ENCODE measurements at places on chromosomes 5 and 9. TPM values are rescaled to one million over a fixed set of nuclear protein-coding genes. Genes with fewer than 3 reads are reported as not detected.
A peak's percentile ranks its signal among the peaks of the same experiment; 100 is the strongest.

C9orf57 gene
- total RNA-seq = not detected

IFNK gene
- not detected for total RNA-seq

TMEM215 gene
- not detected for total RNA-seq

DNA sequence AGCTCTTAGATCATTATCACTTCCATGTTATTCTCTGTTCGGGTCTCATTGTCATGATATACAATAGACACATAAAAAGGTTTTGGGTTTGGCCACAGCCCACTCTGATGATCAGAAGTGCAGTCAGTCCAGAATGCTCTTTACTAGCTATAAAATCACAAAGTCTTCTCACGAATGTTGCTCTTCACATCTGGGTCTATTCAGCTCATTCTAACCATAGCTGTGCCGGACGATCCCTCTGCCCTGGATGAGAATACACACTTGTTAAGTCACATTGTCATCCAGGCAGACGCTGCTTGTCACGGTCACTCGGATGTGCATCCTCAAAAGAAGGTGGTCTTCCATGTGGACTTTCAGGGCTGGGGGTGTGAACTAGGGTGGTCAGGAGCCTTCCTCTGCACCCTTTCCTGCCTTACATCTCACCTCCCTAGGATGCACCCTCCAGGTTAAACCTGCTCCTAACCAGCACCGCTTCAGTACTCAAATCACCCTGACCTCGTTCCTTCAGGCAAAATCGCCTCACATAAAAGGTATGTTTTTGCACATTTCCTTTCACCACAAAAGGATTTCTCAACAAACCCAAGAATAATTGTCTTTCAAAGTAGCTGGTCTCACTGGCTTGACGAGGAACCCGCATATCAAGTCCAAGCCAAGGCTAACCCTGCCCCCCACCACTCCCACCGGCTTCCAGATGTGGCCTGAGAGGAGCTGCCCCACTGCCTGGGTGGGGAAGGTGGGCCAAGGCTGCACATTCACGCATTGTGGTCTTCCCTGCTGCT is 21.9 kb downstream of the ANKH start:
- H3K4me3 ChIP-seq = no peak overlapping the region
- H3K27me3 ChIP-seq = no peaks in the 10 kb centered on the region
- H3K27ac ChIP-seq = no peak overlapping the region
- no peak for DNase-seq

DNA sequence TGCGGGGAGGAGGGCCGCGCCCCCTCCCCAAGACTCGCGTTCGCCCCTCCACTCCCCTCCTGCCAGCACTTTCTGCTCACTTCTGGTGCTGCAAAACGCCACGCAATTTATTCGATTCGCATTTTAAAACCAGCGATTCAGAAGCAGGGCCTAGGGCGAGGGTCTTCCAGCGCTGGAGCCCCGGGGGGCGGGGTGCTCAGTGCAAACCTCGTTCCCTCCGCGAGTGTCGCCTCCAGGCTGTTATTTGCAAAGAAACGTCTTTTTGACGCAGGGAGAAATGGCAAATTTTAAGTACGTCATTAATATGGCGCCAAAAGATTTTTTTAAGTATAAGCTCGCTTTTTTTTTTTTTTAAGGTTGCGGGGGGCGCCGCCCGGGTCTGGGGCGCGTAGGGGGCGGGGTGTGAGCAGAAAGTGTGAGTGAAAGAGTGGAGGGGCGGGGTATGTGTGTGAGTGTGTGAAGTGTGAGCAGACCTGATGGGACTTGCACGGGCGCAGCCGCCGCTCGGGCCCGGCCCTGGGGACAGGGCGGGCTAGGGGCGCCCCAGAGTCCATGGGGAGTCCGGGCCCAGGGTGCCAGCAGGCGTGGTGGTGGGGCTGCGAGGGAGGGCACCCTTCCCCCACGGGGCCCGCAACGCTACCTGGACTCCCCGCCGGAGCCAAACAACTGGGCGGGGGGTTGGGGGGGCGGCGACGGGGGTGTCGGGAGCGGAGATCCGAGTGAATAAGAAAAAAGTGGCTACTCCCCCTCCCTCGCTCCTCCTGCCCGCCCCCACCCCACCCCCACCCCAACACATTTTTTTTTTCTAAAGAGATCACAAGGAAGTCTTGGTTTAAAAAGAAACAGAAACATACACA is at the start of gene JADE2:
Gene JADE2, plus strand, starts transcription at position 845 of the 857 bp plus-strand sequence. CDS start 10,188 bp downstream, outside the sequence.
- peak within 1 kb of the TSS; percentile 97 for H3K27ac ChIP-seq
- H3K27me3 ChIP-seq = no peaks in the 10 kb centered on the region
- H3K36me3 ChIP-seq = peaks cover 23% of the 10 kb centered on the region
- H3K4me1 ChIP-seq = peaks cover 29% of the 10 kb centered on the region
- peak; percentile 89 for DNase-seq
- peak within 1 kb of the TSS; percentile 100 for H3K4me3 ChIP-seq

GRCh38 chr9:87567571-87567970 is 69.9 kb downstream of the DAPK1 start:
- H3K27ac ChIP-seq = no peak overlapping the region
- no peaks in the 10 kb centered on the region for H3K27me3 ChIP-seq
- no peaks in the 10 kb centered on the region for H3K36me3 ChIP-seq

- no peak overlapping the region for H3K4me3 ChIP-seq
- no peaks in the 10 kb centered on the region for H3K36me3 ChIP-seq
- no peak for DNase-seq
- no peak overlapping the region for H3K27ac ChIP-seq
These were observed 261.1 kb upstream of the IRX4 start for GRCh38 chr5:2143646-2144353.

GRCh38 chr5:139765409-139766217 is 30.0 kb upstream of the PSD2 start:
- peaks cover 8% of the 10 kb centered on the region for H3K27me3 ChIP-seq
- peaks cover 8% of the 10 kb centered on the region for H3K4me1 ChIP-seq
- H3K4me3 ChIP-seq = peak overlapping the region; percentile 62
- H3K36me3 ChIP-seq = no peaks in the 10 kb centered on the region

DNA sequence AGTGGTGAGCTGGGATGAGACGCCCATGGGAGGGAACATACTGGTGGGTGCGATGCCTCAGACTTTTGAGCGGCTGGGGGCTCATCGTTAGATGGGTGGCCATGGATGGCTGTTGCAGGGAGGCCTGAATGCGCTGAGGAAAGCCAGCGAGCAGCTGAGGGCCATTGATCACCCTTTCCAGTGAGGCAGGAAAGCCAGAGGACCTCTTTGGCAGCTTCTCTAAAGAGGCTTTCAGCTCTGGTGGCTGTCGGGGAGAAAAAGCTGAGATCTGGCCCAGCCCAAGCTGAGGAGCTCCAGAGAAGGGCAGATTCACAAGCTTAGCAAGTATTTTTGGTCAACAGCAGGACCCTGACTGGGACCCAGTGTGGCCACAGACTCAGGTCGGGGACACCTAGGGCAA is 13.3 kb upstream of the VAV2 start:
- DNase-seq = no peak
- H3K27ac ChIP-seq = no peak overlapping the region
- H3K4me3 ChIP-seq = no peak overlapping the region

GRCh38 chr9:32523910-32524309 is 2.1 kb downstream of the RIGI start:
- peaks cover 29% of the 10 kb centered on the region for H3K4me1 ChIP-seq
- no peaks in the 10 kb centered on the region for H3K36me3 ChIP-seq
- no peaks in the 10 kb centered on the region for H3K27me3 ChIP-seq
- no peak overlapping the region for H3K4me3 ChIP-seq

GRCh38 chr9:37966412-37967013 is 62.6 kb upstream of the SLC25A51 start:
- H3K27ac ChIP-seq = no peak overlapping the region
- H3K36me3 ChIP-seq = no peaks in the 10 kb centered on the region
- no peak overlapping the region for H3K4me3 ChIP-seq
- no peaks in the 10 kb centered on the region for H3K4me1 ChIP-seq
- DNase-seq = no peak

- no peak overlapping the region for H3K4me3 ChIP-seq
- H3K27me3 ChIP-seq = no peaks in the 10 kb centered on the region
- DNase-seq = no peak
- H3K4me1 ChIP-seq = no peaks in the 10 kb centered on the region
- H3K36me3 ChIP-seq = no peaks in the 10 kb centered on the region
- H3K27ac ChIP-seq = no peak overlapping the region
These were observed 956.5 kb downstream of the CDH18 start for GRCh38 chr5:19031491-19031890.

DNA sequence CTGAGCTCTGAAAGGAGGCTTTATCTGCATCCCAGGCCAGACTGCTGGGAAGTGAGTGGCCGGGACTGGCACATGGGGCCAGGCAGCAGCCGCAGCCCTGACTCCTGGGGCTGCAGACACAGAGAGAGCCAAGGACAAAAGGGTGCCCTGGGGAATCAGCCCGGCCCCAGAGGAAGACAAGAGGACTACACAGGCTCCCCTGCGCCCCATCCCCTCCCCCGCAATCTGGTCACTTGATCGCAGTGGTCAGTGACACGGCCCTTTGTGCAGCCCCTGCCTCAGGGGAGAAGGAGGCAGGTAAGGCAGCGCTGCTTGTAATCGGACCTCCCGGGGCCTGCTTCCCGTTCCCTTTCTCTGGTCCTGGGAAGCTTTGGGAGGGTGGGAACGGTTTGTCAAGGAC is 55.5 kb upstream of the FUBP3 start:
- DNase-seq = no peak
- H3K4me3 ChIP-seq = no peak overlapping the region
- no peaks in the 10 kb centered on the region for H3K4me1 ChIP-seq
- no peaks in the 10 kb centered on the region for H3K27me3 ChIP-seq
- H3K36me3 ChIP-seq = no peaks in the 10 kb centered on the region

GRCh38 chr9:14671377-14671776 is 21.9 kb downstream of the ZDHHC21 start:
- no peak overlapping the region for H3K27ac ChIP-seq
- no peaks in the 10 kb centered on the region for H3K36me3 ChIP-seq
- no peaks in the 10 kb centered on the region for H3K27me3 ChIP-seq
- no peak for DNase-seq
- no peak overlapping the region for H3K4me3 ChIP-seq

DNA sequence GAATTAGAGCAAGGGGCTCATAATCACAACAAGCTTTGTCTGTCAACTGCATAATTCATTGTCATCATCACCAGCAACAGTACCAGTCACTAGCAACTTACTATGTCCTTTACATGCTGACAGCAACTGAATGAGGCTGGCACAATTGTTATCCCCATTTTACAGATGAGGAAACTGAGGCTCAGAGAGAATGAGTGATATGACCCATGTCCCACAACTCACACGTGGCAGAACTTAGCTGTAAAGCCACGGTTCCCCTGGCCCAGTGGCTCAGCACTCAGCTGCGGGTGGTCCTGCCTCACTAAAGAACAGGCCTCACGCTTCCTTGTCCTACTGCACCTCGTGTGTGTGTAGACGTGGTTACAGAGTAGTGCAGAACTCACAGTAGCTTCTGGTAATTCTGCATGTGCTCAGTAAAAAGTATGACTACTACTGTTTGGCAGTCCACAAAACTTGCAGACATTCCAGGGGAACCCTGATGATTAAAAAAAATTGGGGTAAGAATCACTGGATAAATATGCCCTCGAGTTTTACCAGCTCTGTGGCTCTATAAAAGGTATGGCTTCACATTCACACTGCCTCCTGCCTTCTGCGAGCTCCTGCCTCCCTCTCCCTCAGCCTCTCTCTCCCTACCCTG is 30.2 kb downstream of the AFAP1L1 start:
- no peaks in the 10 kb centered on the region for H3K27me3 ChIP-seq
- no peak overlapping the region for H3K4me3 ChIP-seq
- no peak overlapping the region for H3K27ac ChIP-seq
- DNase-seq = no peak

- no peaks in the 10 kb centered on the region for H3K36me3 ChIP-seq
- H3K4me1 ChIP-seq = no peaks in the 10 kb centered on the region
- H3K4me3 ChIP-seq = no peak overlapping the region
- no peaks in the 10 kb centered on the region for H3K27me3 ChIP-seq
- no peak for DNase-seq
These were observed 87.4 kb downstream of the TLE1 start for GRCh38 chr9:81601639-81602623.

GRCh38 chr5:142918959-142919635 is 148.9 kb downstream of the ARHGAP26 start:
- H3K4me3 ChIP-seq = no peak overlapping the region
- no peak overlapping the region for H3K27ac ChIP-seq
- no peaks in the 10 kb centered on the region for H3K27me3 ChIP-seq
- no peaks in the 10 kb centered on the region for H3K4me1 ChIP-seq
- peaks cover 20% of the 10 kb centered on the region for H3K36me3 ChIP-seq

Data from naive thymus-derived CD4-positive, alpha-beta T cell (primary cell).